ENCODE measurements at places on chromosomes 2 and 18.

DNA sequence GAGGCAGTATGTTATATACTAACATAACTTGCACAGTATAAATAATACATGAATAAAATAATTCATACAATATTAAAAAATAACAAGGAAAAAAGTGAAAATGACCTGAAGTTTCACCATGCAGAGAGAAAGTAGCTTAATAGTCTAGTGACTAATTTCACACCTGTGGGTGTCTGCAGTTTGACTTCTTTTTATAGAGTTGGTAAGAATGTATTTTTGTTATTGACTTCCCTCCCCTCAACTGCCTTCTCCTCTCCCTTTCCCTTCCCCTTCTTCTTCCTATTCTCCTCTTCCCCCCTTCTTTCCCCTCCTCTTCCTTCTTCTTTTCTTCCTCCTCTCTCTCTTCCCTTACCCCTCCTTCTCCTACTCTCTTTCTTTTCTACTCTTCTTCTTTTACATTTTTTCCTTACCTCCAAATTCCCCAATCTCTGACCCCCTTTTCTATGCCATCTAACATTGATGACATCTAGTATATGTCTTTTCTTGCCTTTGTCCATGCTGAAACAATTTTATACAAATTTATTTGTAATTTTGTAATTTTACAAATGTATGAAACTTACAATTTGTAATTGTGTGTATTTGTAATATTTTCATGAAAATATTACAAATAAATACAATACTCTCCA lies 3.1 kb downstream of the DNAH6 start:
- no peak for DNase-seq

- no peak for DNase-seq
Observed at GRCh38 chr2:137960223-137960622, 4.0 kb upstream of the HNMT start.

DNA sequence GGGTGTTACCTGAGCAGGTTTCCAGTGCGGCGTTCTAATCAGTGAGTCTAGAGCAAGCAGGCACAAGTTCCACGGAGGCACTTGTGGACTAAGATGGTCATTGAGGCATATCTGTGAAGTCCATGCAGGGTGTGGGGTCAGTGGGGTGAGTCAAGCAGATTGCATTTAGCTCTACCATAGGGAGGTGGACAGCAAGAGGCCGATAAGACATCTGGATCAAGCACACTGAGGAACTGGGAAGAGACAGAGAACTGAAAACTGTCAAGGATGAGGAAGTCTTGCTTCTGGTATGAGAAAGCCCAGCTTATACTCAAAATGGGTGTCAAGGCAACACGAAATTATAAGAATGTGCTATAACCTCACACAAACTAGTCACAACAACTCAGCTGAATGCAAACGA lies 61.2 kb upstream of the SLC39A10 start:
- DNase-seq = no peak

DNA sequence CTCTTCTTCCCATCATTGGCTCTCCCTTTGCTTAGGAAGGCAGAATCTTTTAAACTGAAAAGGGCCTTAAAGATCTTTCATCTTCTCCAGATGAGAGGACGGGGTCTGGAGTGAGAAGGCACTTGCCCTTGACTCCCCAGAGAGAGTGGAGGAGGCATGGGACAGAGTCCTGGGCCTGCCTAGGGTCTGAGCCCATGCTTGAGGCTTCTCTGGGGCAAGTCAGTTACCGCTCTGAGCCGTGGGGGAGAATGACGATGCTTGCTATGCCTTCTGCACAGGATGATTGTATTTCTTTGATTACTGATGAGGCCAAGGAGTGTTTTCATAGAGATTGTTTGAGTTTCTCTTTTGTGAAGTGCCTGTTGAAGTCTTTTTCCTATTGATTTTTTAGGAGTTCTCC lies 921 bp downstream of the PLB1 start:
- no peak for DNase-seq

DNA sequence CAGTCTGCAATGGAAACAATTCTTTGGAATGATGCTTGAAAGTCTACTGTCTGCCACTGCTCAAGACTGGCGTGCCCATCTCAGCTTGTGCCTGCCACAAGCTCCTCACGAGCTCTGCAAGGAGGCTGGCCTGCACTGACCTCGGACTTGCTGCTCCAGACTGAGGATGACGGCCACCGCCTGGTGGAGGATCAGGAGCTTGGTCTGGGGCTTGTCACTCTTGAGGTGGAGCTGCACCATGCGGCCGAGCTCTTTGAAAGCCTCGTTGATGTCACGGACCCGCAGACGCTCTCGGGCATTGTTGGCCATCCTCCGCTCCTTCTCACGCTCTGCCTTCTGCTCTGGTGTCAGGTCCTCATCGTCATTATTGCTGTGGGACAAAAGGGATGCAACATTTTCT lies 269.4 kb upstream of the CCDC68 start:
- no peak for DNase-seq

- DNase-seq = no peak
Observed at GRCh38 chr2:40144022-40144421, 307.9 kb downstream of the SLC8A1 start.

DNA sequence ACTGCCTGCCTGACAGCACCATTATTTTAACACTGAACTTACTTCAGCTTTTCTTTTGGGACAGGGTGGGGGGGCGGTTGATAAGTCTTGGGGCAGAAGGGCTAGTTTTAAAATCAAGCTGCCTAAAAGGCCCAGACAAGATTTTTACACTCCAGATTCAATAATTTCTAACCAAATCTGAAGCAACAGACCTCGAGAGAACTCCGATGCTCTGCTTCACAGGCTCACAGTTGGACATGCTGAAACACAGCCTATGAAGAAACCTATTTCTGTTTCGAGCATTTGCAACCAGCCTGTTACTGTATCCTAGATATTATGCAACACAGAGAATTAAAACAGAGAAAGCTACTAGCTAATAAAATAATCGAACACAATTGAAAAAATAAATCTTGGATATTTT lies 1.3 kb upstream of the MYT1L start:
- no peak for DNase-seq

DNA sequence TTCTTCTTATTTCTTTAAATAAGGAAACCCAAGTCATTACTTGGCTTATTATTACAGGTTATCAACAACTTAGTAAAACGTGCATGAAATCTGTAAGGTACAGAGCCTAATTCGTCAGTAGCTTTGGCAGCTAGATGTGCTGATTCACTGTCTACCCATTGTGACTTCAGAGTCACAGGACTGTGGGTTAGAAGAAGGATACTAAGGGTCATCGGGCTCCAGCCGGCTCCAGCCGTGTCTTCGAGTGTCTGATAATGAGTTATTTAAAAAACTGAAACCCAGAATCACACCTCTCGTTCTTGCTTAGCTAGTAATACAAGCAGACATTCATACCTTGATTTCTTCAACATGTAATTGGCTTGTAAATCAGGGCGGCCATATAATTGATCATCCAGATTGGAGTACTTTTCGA lies 170.5 kb downstream of the FMNL2 start:
- DNase-seq = peak; percentile 78

DNA sequence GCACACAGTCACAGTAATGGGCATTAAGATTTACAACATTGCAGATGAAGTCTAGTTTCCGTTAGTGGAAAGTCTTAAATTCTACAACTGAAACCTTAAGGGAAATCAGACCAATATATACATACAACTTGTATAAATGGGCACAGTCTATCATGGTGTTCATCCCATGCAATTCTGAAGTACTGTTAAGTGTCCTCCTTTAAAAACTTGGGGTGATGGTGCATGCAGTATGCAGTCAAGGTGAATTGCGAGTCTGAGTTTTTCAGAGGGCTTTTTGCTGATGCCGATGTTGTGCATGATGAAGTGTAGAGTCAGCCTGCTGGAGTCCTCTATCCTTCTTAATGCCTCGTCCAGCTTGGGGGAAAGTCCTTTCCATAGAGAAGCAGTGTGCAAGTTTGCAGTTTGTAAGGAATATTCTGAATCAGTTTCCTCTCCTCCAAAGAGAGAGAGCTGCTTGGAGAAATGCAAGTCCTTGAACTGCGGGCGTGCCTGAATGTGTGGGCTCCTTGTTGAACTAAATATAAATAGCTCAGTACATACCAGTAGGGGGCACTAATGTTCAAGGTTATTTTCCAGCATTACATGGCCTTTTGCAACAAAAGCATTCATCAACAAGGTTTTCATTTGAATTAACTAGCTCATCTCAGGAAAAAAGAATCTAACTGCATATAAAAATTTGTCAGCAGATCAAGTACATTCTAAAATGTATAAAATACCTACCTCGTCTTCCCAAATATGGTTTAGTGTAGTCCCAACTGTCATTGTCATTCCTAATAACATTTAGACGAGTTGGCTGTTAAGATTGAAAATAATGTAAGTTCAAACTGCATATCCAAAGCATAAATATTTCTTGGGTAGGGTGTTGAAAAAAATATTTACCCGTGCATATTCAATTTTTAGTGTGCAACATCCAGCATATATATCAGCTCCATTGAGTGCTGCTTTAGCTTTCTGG lies 21.3 kb downstream of the HNRNPLL start:
- DNase-seq = no peak

DNA sequence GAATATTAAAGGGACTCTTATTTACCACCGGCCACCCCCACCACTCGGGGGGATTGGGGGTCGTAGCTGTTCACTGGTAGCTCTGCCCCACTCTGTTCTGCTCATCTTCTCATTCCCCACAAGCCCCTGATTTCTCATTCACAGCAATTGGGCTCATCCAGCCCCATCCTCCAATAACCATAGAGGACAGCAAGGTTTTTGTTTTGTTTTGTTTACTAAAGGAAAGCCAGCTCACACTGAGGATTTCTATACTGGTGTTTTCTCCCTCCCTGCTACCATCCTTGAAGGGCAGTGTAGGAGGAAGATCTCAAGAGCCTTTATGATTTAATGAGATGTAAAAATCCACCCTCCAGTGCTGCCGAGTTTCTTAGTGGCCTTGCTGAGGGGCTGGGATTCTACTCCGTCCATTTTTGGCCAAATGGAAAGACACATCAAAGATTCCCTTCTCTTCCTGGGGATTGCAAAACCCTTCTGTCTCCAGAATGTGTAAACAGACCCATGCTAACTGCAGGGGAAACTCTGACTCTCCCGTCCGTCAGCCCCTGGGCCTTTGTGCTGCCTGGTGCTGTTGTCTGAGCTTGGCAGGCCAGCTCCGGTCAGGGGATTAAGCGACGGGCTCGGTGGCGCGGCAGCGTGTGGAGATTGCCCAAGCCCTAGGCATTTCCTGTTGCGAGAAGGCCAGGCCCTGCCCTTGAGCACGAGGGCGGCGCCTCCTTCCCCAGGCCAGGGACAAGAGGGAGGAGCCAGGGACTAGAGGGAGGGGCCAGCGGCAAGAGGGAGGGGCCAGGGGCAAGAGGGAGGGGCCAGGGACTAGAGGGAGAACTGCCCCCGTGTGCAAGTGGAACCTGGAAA lies 165.0 kb downstream of the ANTXR1 start:
- peak; percentile 99 for DNase-seq

GRCh38 chr2:174138161-174138560 lies 110.2 kb downstream of the OLA1 start:
- DNase-seq = no peak

DNA sequence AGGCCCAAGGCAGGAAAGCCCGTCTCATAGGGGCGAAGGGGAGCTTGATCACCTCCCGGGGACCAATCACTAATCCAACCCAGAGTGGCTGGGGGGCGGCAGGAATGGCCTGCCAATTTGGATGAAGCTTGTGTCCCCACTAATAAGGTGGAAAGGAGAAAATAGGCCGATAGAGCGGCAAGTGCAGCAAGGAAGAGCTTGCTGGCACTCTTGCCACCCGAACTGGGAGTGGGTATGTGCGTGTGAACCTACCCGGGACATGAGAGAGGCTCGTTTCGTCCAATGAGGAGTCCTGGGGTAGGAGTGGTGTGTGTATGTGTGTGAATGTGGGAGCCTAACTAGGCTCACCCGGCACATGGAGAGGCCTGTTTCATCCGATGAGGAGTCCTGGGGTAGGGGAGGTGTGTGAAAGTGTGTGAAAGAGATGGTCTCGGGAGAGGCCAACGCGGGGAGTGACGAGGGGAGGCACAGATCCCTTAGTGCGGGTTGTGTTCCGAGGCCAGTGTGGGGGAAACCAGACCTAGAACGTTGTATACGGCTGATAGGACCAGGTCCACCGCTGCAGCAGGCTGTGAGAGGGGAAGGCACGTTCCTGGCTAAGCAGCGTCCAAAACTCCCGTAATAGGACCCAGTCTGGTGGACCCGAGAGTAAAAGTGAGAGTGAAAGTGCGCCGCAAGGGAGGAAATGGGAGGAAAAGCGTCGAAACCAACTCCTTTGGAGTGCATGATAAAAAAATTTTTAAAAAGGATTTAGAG lies 47.1 kb upstream of the SELENOI start:
- DNase-seq = peak; percentile 73

- no peak for DNase-seq
Observed at GRCh38 chr2:158507679-158508078, 50.9 kb downstream of the PKP4 start.

DNA sequence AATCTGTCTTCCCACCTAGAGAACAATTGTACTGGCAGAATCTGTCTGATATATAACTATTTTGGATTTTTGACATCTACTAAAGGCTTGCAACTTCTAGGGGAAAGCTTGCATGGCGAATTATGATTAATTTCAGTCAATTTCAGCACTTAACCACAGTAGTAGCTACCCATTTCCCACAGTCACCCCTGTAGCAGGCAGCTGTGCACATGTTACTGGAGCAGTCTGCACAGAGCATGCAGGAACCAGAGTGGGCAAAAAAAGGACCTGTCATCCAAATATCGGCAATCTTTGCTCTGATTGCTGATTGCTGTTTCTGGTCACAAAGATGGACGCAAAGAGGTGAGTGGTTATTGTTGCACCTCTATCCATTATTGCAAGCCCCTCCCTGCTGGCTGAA lies 473.3 kb downstream of the SPAG16 start:
- no peak for DNase-seq

DNA sequence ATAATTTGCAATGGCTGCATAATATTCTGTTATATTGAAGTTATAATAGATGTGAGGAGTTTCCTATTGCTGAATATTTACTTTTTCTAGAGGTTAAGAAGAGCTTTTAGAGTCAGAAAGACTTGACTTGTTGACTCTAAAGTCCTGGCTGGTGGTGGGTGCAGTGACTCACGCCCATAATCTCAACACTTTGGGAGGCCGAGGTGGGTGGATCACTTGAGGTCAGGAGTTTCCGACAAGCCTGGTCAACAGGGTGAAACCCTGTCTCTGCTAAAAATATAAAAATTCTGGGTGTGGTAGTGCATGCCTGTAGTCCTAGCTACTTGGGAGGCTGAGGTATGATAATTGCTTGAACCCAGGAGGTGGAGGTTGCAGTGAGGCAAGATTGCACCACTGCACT lies 33.9 kb upstream of the ATIC start:
- no peak for DNase-seq

DNA sequence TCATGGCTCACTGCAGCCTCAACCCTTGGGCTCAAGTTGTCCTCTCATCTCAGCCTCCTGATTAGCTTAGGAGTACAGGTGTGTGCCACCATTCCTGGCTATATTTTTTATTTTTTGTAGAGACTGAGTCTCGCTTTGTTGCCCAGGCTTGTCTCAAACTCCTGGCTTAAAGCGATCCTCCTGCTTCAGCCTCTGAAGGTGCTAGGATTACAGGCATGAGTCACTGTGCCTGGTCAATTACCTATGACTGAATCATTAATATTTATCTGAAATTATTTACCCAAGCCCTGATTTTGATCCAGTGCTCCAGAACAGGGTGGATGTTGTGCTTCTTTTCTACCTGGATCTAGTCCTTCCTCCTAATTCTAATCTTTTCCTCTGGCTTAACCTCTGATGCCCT lies 87.8 kb downstream of the MAP2 start:
- no peak for DNase-seq

All from islet precursor cell (in vitro differentiated cells).